ENCODE measurements at places on chromosomes 2 and 18. TPM values are rescaled to one million over a fixed set of nuclear protein-coding genes. Genes with fewer than 3 reads are reported as not detected.
A peak's percentile ranks its signal among the peaks of the same experiment; 100 is the strongest.

- H3K27me3 ChIP-seq: no peaks in the 10 kb centered on the region
- peaks cover 24% of the 10 kb centered on the region for H3K36me3 ChIP-seq
- peak overlapping the region; percentile 26 for H3K27ac ChIP-seq
- DNase-seq: no peak
These were observed 503 bp downstream of the ZNF513 start for GRCh38 chr2:27379836-27380625.

DNA sequence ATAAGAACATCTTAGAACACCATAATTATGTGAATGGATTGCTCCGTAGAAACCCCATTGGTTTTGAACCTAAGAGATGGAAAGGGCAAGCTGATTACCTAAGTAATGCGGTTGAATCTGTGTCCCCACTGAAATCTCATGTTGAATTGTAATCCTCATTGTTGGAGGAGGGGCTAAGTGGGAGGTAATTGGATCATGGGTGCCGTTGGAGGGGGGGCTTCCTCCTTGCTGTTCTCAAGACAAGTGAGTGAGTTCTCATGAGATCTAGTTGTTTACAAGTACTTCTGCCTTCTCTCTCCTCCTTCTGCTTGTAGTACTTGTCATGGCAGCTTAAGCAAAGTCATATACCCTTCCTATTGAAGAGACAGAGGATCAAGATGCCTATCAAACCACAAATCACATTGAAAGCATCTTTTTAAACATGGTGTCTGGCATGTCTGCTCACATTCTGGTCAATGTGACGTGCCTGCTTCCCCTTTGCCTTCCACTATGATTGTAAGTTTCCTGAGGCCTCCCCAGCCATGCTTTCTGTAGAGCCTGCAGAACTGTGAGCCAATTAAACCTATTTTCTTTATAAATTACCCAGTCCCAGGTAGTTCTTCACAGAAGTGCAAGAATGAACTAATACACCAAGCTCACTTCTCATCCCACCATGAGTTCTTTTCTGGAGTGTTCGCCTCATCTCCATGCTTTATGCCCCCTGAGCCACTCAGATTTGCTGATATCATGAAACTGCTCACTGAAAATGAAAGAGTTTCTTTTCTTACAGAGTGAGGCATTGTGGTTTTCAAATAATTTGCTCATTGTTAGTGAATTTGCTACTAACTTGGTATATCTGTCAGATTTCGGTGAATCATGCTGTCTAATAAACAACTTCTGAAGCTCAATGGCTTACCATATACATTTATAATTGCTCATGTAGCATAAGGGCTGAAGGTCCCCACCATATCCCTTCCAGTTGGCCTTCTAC is 23.6 kb downstream of the KCNE4 start:
- DNase-seq: no peak
- no peaks in the 10 kb centered on the region for H3K27me3 ChIP-seq
- H3K4me1 ChIP-seq: no peaks in the 10 kb centered on the region
- H3K27ac ChIP-seq: no peak overlapping the region

DNA sequence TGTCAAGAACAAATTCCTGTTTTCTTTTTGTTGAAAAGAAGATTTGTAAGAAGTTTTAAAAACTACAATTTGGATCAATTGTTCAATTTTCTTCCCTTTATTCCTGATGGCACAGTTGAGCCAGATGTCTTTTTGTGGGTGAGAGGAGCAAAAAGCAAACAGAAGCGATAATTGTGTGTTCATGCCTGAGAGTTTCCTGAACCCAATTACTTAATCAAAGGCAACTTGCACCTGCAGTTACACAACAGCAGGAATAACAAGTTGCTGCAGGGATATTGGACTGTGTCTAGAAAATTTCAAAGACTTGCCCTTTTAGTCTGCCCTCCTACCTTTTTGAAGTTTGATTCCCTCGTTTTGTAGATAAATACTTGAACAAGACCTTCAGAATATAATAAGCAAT is 383.6 kb downstream of the DSEL start:
- H3K27ac ChIP-seq: no peak overlapping the region
- no peaks in the 10 kb centered on the region for H3K36me3 ChIP-seq
- no peak for DNase-seq
- H3K27me3 ChIP-seq: no peaks in the 10 kb centered on the region
- H3K4me1 ChIP-seq: no peaks in the 10 kb centered on the region

DNA sequence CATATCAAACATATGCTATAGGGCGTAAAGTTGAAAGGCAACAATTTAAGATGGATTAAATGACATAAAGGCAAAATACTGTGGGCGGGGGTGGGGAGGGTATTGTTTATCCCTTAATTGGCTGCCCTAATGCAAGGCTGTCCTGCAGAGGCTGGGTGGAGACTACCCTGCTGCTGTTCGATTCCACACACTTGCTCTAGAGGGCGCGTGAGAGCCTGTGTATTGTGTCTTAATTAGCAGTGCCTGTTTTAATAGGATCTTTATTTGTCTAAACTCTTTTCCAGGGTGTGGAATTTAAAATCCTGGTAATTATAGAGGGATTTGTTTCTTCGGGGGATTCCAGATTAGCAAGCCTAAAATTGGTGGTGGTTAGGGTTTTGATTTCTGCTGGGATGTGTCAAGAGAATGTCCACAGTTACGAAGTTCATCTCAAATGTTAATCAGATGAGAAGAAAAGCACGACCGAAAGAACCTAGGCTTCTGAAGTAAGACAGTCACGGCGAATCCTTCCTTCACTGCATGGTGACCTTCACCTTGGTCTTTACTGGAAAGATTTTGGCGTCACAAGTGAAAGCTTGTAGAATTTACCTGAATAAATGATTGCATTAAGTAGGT is 103.5 kb upstream of the MAP3K20 start:
- H3K4me3 ChIP-seq: no peak overlapping the region
- H3K27me3 ChIP-seq: no peaks in the 10 kb centered on the region
- no peaks in the 10 kb centered on the region for H3K4me1 ChIP-seq
- no peak overlapping the region for H3K27ac ChIP-seq
- peak; percentile 76 for DNase-seq
- no peaks in the 10 kb centered on the region for H3K36me3 ChIP-seq

DNA sequence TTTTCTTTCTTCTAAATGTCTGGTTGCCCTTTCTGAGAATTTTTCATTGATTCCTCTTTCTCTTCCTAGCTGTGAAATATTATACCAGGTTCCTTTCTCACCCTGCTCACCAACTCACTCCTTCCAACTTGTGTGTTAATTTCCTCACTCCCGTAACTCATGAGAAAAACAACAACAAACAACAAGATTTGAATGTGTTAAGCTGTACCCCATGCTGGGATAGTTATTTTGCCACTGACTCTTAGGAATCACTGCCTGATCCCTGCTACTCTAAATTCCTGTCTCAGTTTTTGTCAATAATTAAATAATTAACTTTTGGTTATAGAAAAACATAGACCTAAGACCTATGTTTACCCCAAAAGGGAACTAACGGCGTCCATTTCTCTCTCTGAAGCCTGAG is 242.7 kb downstream of the DPP10 start:
- DNase-seq: no peak
- H3K27me3 ChIP-seq: no peaks in the 10 kb centered on the region
- H3K27ac ChIP-seq: no peak overlapping the region
- no peak overlapping the region for H3K4me3 ChIP-seq

GRCh38 chr2:219446101-219446504 is 11.5 kb downstream of the SPEG start:
- no peak overlapping the region for H3K4me3 ChIP-seq
- no peak overlapping the region for H3K27ac ChIP-seq
- DNase-seq: peak; percentile 46
- H3K27me3 ChIP-seq: no peaks in the 10 kb centered on the region

DNA sequence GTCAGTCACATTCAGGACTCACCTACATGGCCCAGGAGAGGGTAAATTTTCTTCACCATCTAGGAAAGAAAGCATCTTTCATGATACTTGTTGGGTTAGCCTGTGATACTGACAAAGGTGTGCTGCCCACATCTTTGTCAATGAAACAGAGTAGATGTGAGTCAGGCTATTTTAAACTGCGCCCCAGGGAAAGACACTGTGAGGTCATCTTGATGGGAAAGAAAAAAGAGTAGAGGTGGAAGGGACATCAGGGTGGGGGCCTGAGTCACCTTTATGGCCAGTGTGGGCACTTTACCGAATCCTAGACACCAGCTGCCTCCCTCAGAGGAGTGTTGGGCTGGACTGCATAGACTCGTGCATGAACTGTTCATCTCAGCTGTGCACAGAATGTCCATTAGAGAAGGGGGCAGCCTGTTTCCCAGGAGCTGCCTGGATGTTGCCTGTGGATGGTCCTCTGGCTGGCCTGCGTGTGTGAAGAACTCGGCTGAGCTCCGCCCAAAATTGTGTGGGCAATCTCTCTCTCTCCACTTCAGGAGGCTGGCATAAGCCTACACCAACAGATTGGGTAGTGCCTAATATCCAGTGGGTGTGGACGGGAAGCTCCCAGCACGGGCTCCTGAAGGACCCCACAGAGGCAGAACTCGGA is 278.7 kb upstream of the PXDN start:
- DNase-seq: no peak
- H3K27me3 ChIP-seq: no peaks in the 10 kb centered on the region
- H3K36me3 ChIP-seq: no peaks in the 10 kb centered on the region
- H3K4me1 ChIP-seq: no peaks in the 10 kb centered on the region

DNA sequence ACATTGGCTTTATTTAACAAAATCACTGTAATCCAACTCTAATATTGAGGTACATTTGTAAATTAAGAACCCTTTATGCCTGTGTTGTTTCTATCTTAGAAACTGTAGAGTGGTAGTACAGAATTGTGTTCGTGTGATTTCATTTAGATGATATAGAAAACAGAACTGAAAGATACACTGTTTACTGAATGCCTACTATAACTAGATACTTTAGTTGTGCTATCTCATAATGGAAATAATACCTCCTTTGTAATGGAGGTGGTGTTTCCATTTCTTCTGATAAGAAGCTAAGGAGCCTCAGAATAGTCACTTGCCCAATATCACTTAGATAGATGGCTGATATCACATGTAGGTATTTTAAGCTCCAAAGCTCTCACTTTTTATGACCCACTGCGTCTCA is 62.5 kb upstream of the UBXN4 start:
- peaks cover 51% of the 10 kb centered on the region for H3K36me3 ChIP-seq
- H3K4me3 ChIP-seq: no peak overlapping the region
- no peak for DNase-seq
- no peak overlapping the region for H3K27ac ChIP-seq

DNA sequence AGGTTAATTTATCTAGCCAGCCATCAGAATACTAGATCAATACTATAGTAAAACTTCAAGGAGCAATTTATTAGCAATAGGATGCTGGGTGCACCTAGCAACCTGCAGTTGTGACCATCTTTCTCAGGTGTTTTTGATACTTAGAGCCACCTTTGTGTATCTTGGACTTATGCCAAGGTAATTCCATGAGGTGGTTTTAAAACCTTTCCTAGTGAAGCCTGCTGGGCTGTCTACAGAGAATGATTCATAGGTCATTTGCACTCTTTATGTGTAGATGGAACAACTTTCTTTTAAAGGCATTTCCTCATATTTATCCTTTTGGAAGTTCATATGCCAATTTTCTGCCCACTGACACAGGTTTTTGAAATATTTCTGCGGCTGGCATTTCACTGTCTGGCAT is 1030.1 kb upstream of the POU3F3 start:
- H3K36me3 ChIP-seq: no peaks in the 10 kb centered on the region
- no peaks in the 10 kb centered on the region for H3K27me3 ChIP-seq
- DNase-seq: no peak
- H3K27ac ChIP-seq: no peak overlapping the region
- no peaks in the 10 kb centered on the region for H3K4me1 ChIP-seq

DNA sequence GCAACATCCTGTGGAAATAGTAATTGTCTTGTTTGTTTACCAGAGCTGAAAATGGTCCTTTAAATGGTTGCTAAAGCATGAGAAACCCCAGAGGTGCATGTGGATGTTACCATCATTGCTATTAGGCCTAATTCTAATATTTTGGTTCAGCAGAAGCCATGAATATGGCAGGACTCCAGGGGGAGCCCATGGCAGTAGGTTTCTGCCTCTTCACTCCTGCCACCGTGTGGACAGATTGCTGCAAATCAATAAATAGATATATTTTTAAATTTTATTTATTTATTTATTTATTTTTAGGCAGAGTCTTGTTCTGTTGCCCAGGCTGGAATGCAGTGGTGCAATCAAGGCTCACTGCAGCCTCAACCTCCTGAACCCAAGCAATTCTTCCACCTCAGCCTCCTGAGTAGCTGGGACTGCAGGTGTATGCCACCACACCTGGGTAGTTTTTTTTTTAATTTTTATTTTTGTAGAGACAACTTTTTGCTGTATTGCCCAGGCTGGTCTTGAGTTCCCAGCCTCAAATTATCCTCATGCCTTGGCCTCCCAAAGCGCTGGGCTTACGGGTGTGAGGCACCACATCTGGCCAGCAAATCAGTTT is 54.9 kb upstream of the CAPN13 start:
- DNase-seq: peak; percentile 88
- H3K36me3 ChIP-seq: no peaks in the 10 kb centered on the region
- no peaks in the 10 kb centered on the region for H3K27me3 ChIP-seq

DNA sequence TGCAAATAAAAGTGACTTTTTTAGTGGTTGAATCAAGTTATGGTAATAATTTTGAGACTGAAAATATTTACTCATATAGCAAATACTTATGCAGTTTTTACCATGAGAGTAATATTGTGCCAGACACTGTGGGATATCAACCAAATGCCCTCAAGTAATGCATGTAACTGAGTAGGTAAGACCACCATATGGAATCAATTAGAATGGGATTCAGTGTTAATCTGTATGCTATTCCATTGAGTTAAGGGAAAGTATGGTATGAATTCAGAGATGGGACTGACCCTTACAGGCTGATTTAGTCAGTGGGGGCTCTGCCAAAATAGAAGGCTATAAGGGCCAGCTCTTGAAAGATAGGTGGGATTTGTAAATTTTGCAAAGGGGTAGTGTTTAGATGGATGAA is 131.6 kb downstream of the CCDC85A start:
- no peaks in the 10 kb centered on the region for H3K36me3 ChIP-seq
- no peaks in the 10 kb centered on the region for H3K27me3 ChIP-seq
- no peak overlapping the region for H3K27ac ChIP-seq
- H3K4me3 ChIP-seq: no peak overlapping the region

The GPR45 gene
- total RNA-seq: not detected

The DSG3 gene
- total RNA-seq: not detected

The DSG4 gene
- total RNA-seq: 8.3 TPM
